ENCODE measurements at places on chromosomes 7 and 10.

DNA sequence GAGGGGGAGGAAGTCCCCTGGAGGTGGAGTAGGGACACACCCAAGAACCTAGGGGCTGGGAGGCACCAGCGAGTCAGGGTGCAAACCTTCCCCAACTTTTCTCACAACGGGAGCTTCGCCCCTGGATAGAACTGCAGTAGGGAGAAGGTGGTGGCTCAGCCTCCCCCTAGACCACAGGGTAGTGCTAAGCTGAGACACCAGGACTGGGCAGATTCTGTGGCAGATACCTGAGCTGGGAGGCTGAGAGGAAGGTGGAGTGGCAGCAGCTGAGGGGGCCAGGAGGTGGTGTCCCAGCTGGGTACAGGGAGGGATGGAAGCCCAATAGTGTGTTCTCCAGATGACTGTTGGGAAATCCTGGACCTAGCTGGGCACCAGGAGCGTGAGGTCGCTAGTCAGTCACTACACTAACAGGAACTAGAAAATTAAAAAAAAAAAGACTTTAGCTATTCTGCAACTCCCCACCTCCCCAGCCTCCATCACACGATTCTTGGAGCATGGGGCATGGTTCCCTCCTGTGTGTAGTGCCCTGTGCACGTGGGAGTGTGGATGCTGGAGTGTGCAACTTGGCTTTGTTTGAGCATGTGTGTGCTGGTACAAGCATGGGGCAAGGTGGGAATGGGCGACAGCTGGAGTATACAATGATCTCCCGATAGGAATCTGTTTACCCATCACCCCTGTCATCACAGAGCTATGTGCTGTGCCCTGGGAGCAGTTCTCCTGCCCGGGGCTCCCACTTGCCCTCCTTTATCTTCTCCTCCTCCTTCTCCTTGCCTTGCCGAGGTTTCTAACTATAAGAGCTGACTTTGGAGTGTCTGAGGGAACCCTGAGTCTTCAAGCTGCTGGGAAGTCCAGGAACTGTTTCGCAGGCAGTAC lies 8.8 kb upstream of the TRPV6 start:
- DNase-seq = no peak

DNA sequence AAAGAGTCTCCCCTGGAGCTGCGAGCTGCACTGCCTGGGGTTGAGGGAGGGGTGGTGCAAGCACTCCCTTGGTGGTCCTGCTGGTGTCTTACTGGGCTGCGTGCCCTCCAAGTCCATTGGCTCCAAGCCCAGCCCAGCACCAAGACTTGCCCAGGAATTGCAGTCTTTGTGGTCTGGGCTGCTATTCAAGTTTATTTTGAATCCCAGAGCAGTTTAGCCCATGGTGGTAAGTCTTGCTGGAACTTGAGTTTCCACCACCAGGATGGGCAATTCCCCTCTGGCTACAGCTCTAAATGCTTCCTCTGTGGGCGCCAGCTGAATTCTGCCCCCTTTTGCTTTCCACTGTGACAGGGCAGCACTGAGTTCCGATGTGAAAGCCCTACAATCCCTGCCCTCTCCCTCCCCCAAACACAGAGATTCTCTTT lies 25.1 kb downstream of the GALNT11 start:
- no peak for DNase-seq

GRCh38 chr10:33483816-33484190 lies 149.3 kb upstream of the NRP1 start:
- DNase-seq = no peak

- DNase-seq = no peak
These were observed 292.5 kb downstream of the GALNT17 start for GRCh38 chr7:71424166-71425035.

GRCh38 chr7:2441430-2442058 lies 34.7 kb downstream of the GRIFIN start:
- DNase-seq = no peak

DNA sequence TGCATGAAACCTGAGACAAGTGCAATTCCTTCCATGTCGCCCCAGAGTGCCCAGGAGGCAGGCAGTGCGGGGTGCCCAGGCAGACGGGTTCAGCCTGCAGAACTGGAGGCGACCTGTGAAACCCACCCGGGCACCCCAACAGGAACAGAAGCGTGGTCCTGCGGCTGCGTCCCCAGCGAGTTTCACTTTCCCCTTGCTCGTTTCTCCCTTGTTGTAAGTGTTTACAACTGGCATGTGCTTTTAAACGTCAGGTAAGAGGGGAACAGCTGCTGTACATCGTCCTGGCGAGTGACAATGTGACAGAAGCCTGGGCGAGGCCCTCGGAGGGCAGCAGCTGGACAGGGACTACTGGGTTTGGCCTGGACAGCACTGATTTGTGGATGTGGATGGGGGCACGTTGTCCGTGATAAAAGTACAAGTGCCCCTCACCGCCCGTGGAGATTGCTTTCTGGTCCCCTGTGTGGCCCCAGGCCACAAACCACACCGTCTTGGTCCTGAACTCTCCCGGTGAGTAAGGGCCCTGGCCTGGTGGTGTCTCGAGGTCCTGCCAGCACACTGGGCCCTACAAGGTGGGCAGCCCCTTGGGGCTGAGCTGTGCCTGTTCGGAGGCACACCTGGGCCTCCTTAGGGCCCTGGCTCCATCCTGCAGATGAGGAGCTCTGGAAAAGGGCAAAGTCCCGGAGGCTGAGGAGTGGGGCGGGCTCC lies 4.0 kb downstream of the VENTX start:
- DNase-seq = no peak

GRCh38 chr7:143958781-143959180 lies 4.1 kb downstream of the OR2F1 start:
- DNase-seq = no peak

DNA sequence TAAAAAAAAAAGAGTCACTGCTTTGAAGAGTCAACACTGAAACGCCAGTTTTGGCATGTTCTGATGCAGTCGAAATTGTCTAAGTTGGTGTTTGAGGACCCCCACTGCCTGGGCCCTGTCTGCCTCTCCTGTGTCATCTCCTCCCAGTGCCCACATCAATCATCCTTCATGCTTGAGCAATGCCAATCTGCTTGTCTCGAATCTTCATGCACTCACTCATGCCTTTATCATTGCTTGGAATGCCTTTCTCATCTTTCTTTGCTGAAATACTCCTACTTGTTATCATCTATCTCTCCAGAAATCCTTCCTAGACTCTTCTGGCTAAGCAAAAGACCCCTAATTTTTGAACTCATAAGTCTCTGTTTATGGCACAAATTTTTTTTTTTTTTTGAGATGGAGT lies 42.1 kb upstream of the PLPP4 start:
- DNase-seq = no peak

DNA sequence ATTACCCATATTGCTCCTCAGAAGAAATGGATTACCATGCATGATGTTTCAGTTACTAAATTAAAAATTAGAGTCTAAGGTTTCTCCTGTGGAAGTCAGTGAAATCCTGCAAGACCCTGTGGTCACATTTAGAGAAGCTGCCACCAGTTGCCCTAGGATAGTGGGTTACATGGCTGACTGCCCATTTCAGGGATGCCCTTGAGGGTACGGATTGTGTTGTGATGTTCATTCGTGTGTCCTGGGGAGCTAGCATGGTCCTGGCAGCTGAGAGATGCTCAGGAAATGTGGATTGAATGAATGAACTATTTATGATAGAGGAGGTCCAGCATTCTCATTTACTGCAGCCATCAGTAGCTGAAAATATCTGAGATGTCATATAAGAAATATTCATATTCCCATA lies 55.1 kb downstream of the TMEM178B start:
- no peak for DNase-seq

GRCh38 chr7:90919816-90920215 lies 323.7 kb downstream of the CDK14 start:
- no peak for DNase-seq

DNA sequence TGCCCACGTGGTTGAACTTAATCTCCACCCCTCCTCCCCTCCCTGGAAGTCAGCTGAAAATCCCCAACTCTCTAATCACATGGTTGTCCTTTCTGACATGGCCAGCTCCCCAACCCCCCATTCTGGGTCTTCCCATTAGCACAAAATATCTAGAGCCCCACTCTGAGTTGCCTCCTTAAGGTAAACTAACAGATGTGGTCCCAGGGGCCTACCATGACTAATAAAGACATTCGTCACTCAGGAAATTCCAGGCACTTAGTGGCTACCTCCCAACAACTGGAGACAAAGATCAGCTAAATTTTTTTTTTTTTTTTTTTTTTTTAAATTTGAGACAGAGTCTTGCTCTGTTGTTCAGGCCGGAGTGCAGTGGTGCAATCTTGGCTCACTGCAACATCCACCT lies 21.1 kb downstream of the CCDC126 start:
- DNase-seq = no peak

GRCh38 chr7:132906193-132906835 lies 175.6 kb downstream of the CHCHD3 start:
- DNase-seq = no peak

DNA sequence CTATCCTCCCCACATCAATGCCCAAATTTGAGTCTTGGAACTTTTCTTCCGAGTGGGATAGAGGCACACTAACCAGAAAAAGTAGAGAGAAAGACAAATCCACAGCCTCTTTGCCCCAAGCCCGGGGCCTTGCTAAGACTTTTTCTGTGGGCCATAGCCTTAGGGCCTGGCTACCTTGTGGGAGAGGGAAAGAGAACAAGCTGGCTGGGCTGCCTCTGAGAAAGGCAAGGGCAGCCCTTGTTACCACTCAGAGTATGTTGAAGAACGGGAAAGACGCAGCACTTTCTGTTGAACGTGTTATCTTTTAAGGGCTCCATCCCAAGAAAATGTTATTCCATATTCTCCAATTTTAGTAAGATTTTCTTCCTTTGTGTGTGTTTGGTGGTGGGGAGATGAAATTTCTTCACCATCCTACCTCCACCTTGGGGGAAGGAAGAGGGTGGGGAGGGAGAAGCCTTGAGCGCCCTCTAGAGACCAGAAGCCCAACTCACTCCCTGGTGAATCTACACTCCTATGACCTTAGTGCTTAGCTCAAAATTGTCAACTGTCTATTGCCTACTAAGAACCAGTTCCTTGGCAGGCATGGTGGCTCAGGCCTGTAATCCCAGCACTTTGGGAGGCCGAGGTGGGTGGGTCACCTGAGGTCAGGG lies 3.9 kb upstream of the NRF1 start:
- DNase-seq = no peak

GRCh38 chr10:111452153-111452552 lies 375.3 kb downstream of the ADRA2A start:
- DNase-seq = no peak

DNA sequence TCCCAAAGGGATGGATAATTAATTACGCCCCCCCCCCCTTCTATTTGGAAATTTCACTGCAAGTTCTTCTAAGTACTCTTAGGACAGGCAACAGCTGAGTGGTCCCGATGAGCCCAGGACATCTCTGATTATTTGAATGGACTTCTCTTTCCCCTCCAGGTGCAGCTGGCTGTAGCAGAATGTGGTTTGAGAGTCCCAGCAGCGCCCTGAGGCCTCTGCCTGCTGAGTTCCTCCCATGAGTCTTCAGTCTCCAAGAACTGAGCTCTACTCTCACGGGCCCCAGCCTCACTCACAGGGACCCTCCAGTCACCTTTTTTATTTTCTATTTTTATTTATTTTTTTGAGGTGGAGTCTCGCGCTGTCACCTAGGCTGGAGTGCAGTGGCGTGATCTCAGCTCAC lies 63.6 kb upstream of the SFMBT2 start:
- no peak for DNase-seq

GRCh38 chr7:136523571-136523970 lies 344.9 kb upstream of the CHRM2 start:
- DNase-seq = no peak

DNA sequence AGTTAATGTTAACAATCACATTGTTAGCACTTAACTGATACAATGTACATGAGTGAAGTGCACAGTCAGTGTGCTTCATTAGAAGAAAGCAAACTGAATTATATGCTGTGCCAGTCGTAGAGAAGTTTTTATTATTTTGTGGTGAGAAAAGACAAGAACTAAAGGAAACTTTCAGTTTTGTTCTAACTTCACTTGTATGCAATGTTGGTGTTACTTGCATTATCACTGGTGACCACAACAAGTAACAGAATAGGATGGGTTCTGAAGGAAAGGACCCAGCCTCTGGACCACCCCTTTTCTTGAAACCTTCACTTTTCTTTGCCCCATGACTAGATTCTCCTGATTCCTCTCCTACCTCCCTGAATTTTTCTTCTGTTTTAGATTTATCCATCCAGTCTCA lies 123.3 kb upstream of the GAD2 start:
- no peak for DNase-seq

- DNase-seq = no peak
These were observed 284 bp downstream of the CXCL12 start for GRCh38 chr10:44384601-44385025.

DNA sequence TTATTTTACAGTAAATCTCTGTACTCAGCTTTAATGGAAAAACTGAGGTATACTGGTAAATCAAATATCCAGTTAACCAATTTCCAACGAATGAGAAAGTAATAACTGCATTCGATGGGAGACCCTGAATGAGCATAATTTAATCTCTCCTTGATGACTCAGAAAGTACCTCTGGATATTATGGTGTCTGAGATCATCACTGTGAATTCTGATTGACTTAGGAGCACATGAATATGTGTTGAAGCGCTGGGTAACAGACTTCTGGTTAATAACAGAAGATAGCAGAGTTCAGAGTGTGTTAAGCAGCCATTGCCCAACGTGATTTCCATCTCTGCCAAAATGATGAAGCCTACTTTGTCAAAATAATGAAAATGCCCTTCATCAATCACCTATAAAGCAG lies 116.6 kb downstream of the NRP1 start:
- DNase-seq = no peak

- no peak for DNase-seq
These were observed 346.6 kb upstream of the MGMT start for GRCh38 chr10:129120441-129120840.

DNA sequence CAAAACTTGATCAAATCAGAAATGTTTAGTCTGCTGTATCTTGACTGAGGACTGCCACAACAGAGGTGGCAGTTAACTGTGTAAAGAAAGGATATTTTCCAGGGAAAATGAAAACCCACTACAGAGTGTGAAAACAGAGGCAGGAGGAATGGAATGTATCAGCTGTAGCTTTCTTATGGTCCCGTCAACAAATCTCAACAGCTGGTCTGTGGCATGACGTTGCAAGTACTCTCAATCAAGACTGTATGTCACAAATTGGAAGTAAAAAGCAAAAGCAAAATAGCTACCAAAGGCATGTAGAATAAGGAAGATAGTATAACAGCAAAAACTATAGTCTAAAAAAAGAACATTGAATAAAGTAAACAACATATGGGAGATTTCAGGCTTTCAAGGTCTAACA lies 123.5 kb downstream of the KMT2C start:
- no peak for DNase-seq

GRCh38 chr10:67772894-67773511 lies 65.0 kb downstream of the DNAJC12 start:
- no peak for DNase-seq

DNA sequence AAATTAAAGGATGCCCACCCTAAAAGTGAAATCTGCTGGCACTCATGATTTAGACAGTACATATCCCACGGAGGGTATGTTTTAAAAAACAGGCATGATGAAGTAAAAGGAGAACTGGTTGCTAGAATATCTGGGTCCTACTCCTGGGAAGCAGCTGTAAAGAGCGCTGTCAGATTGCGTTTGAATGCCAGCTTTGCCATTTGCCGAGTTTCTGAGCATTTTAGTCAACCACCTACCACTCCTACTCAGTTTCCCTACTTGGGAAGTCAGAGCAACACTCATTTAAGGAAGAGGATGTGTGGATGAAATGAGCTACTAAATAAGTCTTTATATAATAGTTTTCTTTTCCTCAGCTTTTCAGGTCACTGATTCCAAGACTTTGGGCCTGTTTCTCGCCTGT lies 1.1 kb upstream of the UMAD1 start:
- DNase-seq = no peak

Data from stimulated activated CD8-positive, alpha-beta memory T cell treated with anti-CD3 and anti-CD28 coated beads, Interleukin-2, amount 100 ng/mL, for 48 hours (primary cell).